Pulmonary artery endothelial cell (primary cell): ENCODE measurements at places on chromosomes 13 and 19. TPM values are rescaled to one million over a fixed set of nuclear protein-coding genes. Genes with fewer than 3 reads are reported as not detected.

- DNase-seq, result no peak
These were observed 208.0 kb upstream of the SPRY2 start for GRCh38 chr13:80548915-80549314.

DNA sequence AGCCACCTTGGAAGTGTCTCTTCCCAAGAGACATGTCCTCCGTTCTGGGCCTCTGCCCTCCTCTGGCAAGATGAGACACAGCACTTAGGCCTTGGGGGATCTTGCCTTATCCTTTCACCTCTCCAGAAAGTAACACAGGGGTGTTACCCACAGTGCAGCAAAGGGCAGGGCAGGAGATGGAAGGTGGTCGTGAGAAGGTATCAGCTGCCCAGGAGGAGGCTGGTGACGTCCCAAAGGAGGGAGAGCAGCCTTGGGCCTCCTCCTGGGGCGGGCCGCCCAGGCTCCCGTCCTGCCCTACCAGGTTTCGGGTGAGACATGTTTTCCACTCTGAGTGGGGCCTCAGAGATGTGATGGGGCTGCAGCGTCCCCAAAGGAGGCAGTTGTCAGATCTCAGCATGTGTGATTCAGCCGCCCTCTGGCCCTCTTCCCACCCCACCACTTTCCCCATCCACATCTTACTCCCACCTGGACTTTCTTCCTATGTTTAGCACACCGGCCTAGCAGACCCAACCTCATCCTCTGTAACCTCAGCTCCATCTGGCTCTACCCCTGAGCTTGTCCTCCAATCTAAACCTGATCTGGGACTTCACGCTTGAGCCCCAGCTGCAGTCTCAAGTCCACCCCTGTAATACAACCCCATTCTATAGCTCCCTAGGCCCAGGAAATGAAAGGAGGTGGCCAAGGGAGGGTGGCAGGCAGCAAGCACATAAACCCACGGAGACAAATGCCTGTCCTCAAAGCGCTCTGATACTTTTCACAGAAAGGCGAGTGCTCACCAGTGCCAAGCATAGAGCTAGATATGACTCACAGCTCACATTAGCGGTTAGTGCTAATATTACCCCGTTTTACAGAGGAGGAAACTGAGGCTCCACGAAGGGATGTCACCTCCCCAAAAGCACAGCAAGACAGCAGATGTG is 9.3 kb downstream of the POU2F2 start:
- DNase-seq, result no peak

The PLIN5 gene
- total RNA-seq, result 0.20 and 0.32 TPM in 2 replicates

GRCh38 chr13:112574834-112575613 is 12.9 kb downstream of the TUBGCP3 start:
- DNase-seq, result no peak

DNA sequence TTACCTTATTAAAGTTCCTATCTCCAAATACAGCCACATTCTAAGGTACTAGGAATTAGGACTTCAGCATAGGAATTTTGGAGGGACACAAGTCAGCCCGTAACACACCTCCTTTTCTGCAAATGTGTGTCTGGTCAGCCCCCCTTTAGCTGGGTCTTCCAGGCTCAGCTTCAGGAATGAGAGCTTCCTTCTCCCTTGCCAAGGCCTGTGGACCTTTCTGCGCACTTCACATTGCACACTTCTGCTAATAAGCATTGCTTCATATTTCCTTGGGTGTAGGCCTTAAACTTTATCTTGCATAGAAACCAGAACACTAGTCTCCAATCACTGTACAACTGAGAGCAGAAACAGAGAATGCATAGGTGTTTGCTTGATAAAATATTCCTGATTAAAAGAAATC is 4.5 kb upstream of the STK24 start:
- no peak for DNase-seq

- DNase-seq, result no peak
These were observed 113.3 kb downstream of the SIPA1L3 start for GRCh38 chr19:38020311-38020710.

GRCh38 chr13:29484796-29485195 is 110.7 kb downstream of the SLC7A1 start:
- DNase-seq, result no peak

GRCh38 chr13:68888832-68889231 is 1218.8 kb upstream of the ATXN8OS start:
- no peak for DNase-seq

GRCh38 chr13:94454334-94454733 is 25.1 kb downstream of the DCT start:
- no peak for DNase-seq

DNA sequence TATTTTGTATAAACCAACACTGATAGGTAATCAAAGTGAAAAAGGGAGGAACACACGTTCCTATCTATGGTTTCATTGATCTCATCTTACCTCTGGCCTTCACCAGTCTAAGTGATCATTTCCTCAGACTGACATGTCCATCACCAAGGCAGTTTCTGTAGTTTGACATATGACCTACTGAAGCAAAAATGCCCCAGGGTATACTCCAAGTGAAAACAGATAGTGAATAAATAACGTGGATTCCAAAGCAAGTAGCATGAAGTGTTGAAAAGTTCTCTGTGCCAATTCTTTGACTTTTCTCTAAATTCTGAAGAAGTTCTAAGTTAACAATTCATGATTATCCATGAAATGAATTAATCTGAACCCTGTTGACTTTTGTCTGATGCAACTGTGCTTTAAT is 334.2 kb upstream of the SGCG start:
- DNase-seq, result no peak

DNA sequence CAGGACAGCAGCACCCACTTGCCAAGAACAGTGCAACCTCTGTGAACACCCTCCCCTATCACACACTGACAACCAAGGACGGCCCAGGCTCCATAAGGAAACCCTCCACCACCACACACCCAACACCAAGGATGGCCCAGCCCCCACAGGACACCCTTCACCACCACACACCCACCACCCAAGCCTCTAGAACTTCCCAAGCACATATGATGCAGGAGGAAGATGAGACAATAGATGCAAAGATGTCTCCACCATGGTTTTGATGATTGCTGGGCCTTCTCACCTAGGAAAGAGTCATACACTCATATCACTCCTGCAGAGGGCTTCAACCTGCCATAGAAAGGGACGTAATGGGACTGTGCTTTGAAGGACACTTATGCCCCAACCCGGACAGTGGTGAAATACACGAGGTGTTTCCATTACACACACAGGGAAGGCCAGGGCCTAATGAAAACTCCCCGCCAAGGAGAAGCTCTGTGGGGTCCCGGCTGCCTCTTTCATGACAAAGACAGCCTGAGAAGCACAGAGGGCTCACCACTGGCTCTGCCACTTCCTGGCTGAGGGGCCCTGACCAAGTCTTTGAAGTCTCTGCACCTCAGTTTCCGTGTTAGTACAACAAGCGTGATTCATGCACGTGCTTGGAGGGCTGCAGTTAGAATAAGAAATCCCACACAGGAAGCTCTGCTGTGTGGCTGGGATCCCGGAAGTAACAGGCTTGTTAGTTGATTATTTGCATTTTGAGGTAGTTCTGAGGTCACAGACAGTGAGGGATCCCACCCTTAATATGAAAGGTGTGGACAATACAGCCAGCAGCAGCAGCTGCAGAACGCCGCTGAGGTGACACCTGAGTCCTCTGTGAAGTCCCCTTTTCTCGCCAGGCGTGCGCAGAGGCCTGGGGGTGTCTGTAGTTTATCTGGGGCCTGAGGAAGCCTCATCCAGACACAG is 61.9 kb upstream of the ATP12A start:
- DNase-seq, result no peak

DNA sequence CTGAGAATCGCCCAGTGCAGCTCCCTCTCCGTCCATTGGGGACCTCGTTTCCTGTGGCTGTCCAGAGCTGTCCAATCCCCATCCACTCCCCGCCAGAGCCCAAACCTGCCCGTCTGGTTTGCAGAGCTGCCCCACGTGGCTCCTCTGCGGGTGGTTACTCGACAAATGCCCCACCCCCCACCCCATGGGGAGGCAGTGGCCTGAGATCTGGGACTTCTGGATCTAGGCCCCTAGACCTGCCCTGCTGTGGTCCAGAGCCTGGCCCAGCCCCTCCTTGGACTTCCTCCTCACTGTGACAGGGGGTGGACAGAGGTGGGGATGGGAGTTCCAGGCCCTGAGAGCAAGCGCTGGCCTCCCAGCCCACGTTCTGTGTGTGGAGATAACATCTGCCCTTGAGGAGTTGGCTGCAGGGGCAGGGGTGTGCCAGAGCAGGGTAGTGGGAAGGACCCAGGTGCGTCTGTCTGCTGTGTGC is 29.1 kb downstream of the PAK4 start:
- DNase-seq, result no peak

The CD70 gene
- not detected in 2 replicates for total RNA-seq

The CEACAM16 gene
- not detected in 2 replicates for total RNA-seq

DNA sequence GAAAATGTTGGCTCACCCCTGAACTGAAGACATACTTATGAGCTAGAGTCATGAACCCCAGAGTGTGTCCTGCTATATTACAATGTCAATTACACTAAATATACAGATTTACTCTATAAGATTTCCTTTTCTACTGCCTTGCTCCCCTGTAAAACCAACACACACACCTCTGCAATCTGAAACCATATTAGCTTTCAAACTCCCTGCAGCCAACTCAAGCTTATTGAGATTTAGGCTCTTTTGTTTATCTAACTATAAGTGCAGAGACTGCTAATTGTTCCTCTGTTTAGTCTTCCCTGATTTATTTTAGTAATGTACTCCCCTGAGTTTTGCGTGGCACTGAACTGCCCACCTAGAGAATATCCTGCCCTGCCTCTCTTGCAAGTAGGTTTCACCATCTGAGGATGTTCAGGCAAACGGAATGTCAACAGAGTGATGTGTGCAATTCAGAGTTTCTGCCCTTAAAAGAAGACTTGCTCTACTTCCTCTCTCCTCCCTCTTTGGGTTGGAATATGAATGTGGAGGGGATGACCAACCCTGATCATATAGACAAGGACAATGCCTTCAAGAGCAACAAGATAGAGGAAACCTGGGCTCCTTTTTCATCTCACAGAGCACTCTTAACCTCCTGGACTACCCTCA is 22.3 kb downstream of the FAM216B start:
- DNase-seq, result no peak

- no peak for DNase-seq
These were observed 356.1 kb downstream of the FGF14 start for GRCh38 chr13:102045731-102046130.

- no peak for DNase-seq
These were observed 54.8 kb upstream of the MIR17HG start for GRCh38 chr13:91292630-91293221.

DNA sequence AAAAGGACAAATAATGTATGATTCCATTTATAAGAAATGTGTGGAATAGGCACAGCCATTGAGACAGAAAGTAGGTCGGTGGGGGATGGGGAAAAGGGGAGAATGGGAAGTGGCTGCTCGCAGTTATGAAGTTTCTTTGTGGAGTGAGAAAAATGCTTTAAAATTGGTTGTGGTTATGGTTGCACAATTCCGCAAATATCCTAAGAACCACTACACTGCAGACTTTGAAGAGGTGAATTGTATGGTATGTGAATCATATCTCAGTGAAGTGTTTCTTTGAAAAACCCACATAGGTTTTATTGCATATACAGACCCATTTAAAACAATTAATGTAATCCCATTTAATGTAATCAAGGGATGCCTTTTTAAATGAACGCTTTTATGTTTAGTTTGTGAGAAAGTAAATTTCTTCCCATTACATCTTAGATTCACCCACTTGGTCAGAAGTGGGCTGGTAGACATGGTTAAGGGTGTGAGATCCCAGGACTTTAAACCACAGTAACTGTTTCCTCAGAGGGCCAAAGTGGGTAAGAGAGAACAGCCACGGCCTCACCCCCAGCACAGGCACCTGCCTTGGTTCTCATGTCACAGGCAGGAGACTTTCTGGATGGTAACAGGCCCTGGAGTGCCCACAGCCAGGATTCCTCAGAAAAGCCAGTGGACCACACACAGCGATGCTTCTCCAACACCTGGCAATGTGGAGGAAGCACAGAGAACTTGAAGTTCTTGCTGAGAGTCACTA is 119.3 kb upstream of the GJB6 start:
- no peak for DNase-seq

GRCh38 chr13:58080806-58081205 is 449.3 kb downstream of the PCDH17 start:
- no peak for DNase-seq

DNA sequence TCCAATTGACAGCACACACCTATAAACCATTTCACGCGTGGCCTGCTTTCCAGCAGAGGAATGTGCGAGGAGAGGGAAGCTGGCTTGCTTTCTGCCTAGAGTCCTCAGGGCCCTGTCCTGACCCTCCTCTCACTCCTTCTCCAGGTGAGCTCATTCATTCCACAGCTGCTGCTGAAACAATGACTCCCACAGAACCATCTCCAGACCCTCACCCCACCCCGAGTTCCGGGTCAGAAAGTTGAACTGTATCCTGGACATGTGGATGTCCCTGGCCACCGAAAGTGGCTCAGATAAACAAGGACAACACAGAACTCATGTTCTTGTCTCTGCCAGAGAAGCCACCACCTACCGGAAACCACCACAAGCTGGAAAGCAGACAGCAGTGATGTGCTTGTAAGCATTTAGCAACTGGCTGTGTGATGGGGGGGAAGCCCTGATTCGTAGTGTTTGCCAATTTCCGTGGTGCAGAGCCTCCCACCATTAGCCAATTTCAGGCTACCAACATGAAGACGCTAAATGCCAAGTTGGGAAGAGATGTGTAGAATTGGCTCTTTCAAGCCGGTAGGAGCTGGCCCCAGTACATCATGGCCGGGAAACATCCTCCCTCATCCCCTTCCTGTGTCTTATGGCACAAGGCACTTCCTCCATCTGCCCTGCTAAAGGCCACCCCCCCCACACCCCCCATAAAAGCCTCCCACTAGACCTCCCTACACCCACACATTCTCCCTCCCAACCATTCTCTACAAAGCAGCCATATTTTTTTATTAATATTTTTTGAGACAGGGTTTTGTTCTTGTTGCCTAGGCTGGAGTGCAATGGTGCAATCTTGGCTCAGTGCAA is 5.0 kb downstream of the SYCE2 start:
- no peak for DNase-seq

- no peak for DNase-seq
These were observed 30.8 kb downstream of the EFNA2 start for GRCh38 chr19:1316466-1316865.

- no peak for DNase-seq
These were observed 11.8 kb upstream of the AKAP8L start for GRCh38 chr19:15430526-15431120.

- DNase-seq, result no peak
These were observed 2.3 kb upstream of the SIGLEC12 start for GRCh38 chr19:51503896-51504295.

The IGSF23 gene
- total RNA-seq, result 0.25 and 0.46 TPM in 2 replicates

DNA sequence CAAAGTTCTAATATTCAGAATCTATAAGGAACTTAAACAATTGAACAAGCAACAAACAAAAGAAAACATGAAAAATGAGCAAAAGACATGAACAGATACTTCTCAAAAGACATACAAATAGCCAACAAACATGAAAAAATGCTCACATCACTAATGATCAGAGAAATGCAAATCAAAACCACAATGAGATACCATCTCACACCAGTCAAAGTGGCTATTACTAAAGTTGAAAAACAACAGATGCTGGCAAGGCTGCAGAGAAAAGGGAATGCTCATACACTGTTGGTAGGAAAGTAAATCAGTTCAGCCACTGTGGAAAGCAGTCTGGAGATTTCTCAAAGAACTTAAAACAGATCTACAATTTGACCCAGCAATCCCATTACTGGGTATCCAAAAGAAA is 74.3 kb downstream of the CRYL1 start:
- DNase-seq, result no peak
